ENCODE measurements at places on chromosomes 12 and 14.

- no peak for DNase-seq
Observed at GRCh38 chr14:30193101-30193500, 265.5 kb upstream of the PRKD1 start.

DNA sequence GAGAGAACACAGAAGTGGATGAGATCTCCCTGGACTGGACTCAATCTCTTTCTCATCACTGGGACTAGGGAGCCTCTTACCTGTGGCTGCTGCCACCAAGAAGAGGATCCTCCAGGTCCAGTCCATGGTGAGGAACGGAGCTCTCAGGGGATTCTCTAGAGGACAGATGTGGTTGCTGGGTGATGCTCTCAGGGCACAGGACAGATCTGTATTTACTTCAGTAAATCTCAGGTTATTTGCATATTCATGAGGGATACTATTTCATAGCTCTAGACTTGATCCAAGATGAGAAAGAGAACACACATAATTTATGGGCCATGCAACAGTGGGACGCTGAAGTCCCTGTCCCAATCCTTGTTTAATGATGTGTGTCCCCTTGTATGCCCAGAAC, 460.5 kb downstream of the TMEM121 start:
- DNase-seq: no peak

DNA sequence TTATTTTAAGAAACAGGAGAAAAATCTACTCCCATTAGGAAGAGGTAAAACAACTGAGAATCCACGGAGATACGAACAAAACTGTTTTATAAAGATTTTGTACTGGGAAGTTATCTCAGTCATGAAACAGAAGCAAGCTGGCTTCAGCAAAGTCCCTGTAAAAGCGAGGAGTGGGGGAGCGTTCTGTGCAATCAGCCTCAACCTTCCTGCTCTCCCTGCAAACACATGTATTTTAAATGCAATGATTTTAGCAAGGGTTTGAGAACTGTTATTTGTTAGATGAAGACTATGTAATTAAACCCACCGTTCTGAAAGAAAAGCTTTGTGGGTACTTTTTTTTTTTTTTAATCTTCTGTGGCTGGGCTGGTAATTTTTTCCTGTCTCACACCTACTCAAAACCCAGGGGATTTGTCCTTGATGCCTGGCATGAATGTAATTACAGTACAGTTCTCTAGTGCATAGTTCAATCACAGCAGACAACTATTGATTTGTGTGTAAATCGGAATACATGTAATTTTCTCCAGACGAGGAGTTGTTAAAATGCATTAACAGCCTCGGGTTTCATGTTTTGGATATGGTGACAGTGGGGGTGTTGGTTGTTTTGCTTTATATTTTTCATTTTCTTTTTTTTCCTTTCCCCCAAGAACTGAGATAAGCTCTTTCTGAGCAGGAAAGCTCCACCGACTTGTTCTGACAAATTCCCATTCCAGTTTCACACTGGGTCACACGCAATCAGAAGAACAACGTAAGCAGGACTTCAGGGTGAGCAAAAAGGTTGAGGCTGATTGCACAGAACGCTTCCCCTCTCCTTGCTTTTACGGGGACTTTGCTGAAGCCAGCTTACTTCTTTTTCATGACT, 153.6 kb downstream of the PHLDA1 start:
- no peak for DNase-seq

DNA sequence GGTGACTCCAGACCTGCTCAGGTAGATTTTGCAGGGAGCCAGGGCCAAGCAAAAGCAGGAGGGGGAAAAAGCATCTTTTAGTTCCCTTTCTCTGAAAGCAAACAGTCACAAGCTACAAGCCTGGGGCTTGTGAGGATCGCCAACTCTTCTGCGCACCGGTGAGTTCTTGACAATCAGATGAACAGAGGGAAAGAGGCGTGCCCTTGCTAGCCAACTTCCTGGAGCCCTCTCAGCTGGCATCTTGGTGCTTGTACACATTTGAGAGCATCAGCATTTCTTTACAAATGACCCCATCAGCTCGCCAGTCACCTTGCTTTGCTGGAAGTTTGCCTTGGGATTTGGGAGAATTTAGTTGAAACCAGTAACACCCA, 55.5 kb downstream of the ZNF664 start:
- no peak for DNase-seq

DNA sequence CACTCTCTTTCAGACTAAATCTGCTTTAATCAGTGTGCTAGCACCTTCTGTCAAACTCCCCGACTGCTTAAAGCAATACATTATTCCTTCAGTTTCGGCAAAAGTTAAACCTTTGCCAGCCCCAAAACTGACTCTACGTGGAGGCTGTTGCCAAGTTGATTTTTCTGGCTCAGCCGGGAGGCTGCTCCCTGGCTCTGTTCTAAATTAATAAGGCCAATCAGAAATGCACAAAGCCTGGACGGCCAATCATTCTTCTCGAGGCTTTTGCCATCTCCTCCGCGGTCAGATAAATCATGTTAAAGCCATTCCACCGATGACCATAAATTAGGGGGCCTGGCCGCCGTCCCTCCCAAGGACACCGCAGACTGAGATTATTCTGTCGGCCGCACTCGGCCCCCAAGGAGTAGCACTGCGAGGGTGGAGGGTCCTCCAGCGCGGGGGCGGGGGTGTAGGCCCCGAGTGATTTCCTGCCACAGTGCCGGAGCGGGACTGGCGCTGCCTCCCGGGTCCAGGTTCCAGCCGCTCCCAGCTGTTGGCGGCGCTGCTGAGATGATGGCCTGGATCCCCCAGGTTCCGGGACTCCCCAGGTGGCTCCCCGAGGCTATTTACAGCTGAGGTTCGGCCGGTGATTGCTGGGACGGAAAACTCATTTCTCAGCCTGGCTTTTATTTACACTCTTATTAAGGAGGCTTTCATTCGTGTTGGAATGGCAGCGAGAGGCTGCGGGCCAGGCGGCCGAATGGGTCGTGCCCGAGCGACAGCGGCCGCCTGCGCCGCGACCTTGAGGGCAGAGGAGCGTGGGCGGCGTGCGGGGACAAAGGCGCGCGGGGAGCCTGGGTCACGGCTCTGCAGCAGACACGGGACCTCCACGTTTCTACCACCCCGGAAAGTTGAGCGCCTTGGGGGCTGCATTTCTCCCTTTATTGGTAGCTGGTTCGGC, 165.1 kb downstream of the MON2 start:
- no peak for DNase-seq

- DNase-seq: no peak
Observed at GRCh38 chr12:25550186-25550585, 2.9 kb downstream of the LMNTD1 start.

- no peak for DNase-seq
Observed at GRCh38 chr12:4118017-4118510, 155.5 kb upstream of the CCND2 start.

GRCh38 chr12:12947902-12948301, 4.1 kb downstream of the GPRC5D start:
- no peak for DNase-seq

GRCh38 chr12:103712216-103712615, 125.1 kb downstream of the STAB2 start:
- no peak for DNase-seq

GRCh38 chr12:108082485-108082884, 46.6 kb upstream of the WSCD2 start:
- DNase-seq: no peak

DNA sequence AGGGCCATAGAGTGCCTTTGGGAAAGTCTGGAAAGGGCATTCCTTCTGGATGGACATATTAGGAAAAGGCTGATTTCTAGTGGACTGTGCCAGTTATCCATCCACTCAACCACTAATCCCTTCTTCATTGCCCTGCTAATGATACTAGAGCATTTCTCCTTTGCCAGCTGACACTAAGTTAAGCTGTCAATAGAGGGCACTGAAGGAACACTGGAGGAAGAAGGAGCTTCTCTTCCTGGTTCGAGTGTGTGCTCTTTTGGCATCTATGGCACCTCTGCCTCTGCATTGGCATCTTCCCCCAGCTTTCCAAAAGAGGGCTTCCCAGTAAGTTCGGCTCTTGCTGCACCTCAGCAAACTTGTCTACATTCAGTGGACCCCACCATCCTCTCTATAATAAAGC, 165.4 kb downstream of the DERA start:
- peak; percentile 60 for DNase-seq

GRCh38 chr14:89424241-89424640, 7.2 kb upstream of the FOXN3 start:
- DNase-seq: no peak

DNA sequence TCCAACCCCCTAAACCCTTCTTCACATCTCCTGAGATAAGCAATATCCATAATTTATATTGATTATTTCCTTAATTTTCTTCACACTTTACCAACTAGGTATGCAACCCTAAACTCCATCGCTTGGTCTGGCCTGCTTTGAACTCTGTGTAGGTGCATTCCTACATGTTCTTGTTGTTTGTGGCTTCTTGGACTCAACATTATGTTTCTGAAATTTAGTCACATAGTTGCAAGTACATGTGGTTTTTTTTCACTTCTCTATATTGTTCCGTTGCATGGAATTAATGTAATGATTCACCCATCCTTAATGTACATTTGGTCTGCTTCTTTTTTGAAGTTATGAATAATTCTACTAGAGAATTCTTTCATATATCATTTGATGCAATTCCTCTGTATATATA, 1.6 kb upstream of the TAS2R30 start:
- no peak for DNase-seq

- DNase-seq: no peak
Observed at GRCh38 chr12:47722941-47723631, 2.2 kb downstream of the ENDOU start.

DNA sequence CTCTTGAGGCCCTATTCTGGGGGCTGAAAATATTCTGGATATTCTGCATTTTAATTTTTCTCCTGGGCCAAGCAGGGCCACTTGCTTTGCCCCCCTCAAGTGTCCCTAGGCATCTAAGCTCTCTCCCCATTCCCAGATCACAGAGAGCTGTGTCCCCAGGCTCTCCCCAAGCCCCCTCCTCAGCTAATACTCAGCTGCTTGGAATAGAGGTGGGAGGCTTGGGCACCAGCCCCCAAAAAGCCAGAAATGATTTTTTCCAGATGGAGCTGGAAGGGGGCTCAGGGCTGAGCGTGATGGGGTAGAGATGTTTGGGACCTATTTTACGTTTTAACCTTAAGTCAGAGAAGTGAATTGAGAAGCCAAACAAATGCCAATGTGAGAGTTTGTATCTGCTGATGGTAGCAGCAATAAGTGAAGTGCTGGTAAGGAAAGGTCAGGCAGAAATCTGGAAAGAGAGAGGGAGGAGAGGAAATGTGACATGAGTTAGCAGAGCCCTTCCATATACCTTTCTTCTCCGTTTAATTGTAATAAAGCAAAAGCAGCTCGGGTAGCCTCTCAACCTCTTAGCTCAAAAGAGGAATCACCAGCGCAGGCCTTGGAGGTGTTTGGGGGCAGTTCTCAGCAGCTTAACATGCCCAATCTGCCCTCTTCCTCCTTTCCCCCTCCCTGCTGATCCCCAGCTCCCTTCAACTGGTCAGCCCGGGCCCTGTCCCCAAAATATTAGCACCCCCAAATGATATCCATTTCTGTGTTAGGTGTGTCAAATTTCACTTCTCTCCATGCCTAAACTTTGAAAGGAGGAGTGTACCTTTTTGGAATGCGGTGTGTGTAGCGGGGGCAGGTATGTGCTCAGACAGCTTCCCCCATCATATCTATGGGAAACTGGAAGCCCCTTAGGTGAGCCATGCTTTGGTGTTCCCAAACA, 5.0 kb upstream of the HOXC6 start:
- DNase-seq: no peak

GRCh38 chr14:47257013-47257412, 418.4 kb downstream of the MDGA2 start:
- no peak for DNase-seq

GRCh38 chr14:86777963-86778602, 1214.9 kb downstream of the GALC start:
- DNase-seq: no peak

- no peak for DNase-seq
Observed at GRCh38 chr14:82562881-82563280, 1029.2 kb upstream of the SEL1L start.

DNA sequence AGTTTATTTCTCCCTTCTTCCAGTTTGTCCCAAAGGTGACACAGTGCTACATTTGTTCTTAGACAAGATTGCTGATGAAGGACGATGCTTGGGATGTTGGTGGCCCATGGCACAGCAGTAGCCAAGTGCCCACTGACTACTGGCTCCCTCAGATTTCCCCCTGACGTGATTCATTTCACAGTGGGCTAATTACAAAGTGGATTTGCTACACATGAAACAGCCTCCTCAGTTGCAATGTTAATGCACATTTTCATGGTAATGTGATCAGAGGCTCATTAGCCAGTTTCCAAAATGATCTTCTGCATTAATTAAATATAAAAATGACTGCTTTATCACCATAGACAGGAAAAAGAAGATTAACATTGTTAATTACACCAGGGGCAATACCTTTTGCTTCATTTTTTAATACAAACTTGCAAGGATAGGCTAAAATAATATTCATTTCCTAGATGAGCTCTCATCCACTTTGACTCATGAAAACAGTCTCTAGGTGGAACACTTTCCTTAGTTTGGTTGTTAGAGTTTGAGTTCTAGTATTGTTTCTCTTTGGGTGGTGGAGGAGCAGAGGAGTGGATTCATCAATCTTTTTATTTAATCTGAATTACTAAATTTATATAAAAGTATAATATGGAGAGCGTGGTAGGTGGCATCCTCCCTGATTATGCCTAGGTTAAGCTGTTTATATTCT, 250.9 kb downstream of the PDZRN4 start:
- no peak for DNase-seq

Data from NCI-H526 (cell line).